T-helper 2 cell treated with Interferon-gamma antibody and Interleukin-4, amounts not matched to agents 5 μg/mL and 100 μg/mL, for 36 hours (primary cell): ENCODE measurements at places on chromosomes 4 and X.

DNA sequence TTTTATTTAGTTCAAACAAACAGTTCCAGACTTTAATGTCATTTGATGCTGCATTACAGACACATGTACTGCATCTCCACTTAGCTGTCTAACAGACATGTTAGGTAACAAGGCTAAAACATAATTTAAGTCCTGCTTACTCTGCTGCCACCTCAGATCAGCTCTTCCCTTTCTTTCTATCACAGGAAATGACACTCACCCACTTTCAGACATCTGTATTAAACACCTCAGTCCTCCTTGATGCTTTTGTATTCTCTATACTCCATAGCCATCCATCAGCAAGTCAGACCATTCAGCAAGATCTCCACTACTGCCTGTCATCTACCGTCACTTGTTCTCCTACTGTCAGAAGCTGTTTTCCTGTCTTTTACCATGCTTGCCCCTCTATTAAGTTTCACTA is 405.4 kb downstream of the IL15 start:
- no peak overlapping the region for H3K4me3 ChIP-seq
- no peaks in the 10 kb centered on the region for H3K27me3 ChIP-seq
- DNase-seq: no peak
- peaks cover 13% of the 10 kb centered on the region for H3K36me3 ChIP-seq
- H3K27ac ChIP-seq: no peak overlapping the region

- H3K4me3 ChIP-seq: no peak overlapping the region
- DNase-seq: no peak
- H3K36me3 ChIP-seq: no peaks in the 10 kb centered on the region
Measured at GRCh38 chr4:149605601-149606378, 209.9 kb downstream of the IQCM start.

DNA sequence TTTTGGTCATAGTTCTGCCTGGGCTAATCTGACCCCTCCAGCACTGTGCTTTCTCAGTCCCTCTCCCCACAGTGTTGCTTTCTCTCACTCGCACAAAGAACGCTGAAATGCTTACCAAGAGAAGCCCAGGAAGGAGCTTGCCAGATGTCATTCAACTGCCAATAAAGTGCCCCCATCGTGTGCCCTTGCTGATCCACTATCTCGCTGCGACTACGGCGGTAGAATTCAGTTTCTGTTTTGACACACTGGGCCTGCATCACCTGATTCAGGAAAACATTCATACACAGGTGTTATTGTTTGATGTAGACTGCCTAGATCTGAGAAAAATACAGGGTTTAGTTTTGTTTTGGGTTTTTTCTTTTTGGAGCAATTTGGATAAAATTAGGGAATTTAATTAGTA is 121.2 kb downstream of the MANBA start:
- H3K27me3 ChIP-seq: no peaks in the 10 kb centered on the region
- H3K36me3 ChIP-seq: peaks cover 24% of the 10 kb centered on the region
- peak overlapping the region; percentile 79 for H3K27ac ChIP-seq
- H3K4me1 ChIP-seq: peaks cover 10% of the 10 kb centered on the region
- DNase-seq: no peak

DNA sequence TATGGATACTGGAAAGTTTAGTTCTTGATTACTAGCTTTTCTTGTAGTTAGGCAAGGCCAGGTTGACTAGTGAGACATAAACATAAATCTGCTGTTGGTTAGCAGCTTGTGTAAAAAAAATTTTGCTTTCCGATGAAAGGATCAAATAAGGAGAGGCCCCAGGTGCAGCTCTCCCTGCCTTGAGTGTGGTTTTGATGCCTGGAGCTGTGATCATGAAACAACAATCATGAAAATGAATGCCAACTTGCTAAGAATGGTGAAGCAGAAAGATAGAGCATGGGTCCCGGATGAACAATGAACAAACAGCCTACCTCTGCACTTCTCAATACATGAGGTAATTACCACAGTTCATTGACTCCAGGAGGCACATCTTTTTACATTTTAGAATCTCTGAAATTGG is 14.4 kb upstream of the SYP start:
- H3K4me1 ChIP-seq: no peaks in the 10 kb centered on the region
- no peaks in the 10 kb centered on the region for H3K36me3 ChIP-seq
- no peak for DNase-seq
- H3K27ac ChIP-seq: no peak overlapping the region
- H3K4me3 ChIP-seq: no peak overlapping the region

DNA sequence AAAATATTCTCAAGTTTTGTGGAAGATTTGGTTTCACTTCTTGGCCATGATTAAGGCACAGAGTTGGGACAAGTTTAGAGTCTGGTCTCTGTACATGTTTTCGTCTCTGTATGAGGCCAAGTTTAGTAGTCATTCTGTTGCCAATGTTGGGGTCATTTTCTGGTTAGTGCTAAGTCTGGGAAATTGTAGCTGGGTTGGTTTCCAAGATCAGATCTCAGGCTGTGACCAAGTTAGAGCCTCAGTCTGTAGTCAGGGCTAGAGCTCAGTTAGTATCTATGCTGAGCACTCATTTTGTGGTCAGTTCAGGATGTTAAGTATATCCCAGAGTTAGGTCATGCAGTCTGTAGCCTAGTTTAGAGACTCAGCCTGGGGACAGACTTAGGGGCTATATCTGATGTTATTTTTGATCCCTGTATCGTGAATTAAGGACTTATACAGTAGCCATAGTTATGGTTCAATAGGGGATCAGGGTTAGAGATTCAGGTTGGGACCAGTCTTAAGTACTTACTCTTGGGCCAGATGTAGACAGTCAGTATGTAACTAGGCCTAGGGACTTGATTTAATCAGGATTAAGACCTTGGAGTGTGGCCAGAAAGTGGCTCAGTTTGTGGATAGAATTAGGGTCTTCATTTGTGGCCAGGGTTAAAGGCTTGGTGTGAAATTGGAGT is 6.6 kb upstream of the ENOX2 start:
- H3K36me3 ChIP-seq: no peaks in the 10 kb centered on the region
- H3K4me3 ChIP-seq: no peak overlapping the region
- H3K27me3 ChIP-seq: no peaks in the 10 kb centered on the region

GRCh38 chr4:133150486-133151340 is 1.6 kb downstream of the PCDH10 start:
- H3K27me3 ChIP-seq: peaks cover 79% of the 10 kb centered on the region
- H3K36me3 ChIP-seq: peaks cover 2% of the 10 kb centered on the region
- no peak overlapping the region for H3K4me3 ChIP-seq
- H3K27ac ChIP-seq: peak overlapping the region; percentile 63
- no peak for DNase-seq

DNA sequence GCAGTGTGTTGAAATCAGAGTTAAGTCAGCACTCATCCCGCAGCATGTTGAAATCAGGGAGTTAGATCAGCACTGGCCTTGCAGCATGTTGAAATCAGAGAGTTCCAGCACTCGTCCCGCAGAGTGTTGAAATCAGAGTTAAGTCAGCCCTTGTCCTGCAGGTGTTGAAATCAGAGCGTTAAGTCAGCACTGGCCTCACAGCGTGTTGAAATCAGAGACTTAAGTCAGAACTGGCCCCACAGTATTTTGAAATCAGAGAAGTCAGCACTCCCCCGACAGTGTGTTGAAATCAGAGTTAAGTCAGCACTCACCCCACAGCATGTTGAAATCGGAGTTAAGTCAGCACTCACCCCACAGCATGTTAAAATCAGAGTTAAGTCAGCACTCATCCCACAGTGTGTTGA is 10.9 kb upstream of the UVSSA start:
- peaks cover 64% of the 10 kb centered on the region for H3K36me3 ChIP-seq
- H3K4me1 ChIP-seq: peaks cover 22% of the 10 kb centered on the region
- DNase-seq: no peak
- H3K27ac ChIP-seq: no peak overlapping the region

DNA sequence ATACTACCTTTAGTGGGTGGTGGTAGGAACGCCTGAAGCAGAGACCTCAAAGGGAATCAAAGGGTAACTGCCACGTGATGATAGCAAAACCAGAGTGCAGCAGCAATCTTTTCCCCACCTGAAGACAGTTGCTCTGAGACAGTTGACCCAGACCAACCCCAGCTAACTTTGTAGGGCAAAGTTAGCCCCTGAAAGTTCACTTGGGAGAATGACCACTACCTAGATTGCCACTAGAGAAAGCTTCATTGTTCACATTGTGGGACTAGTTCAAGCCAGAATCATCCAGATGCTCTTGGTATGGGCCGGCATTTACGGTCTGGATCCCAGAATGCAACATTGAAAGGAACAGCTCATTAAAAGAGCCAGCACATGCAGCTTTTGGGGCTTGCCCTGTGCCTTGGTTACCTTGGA is 4.1 kb downstream of the SEPTIN6 start:
- peaks cover 52% of the 10 kb centered on the region for H3K36me3 ChIP-seq
- H3K27me3 ChIP-seq: no peaks in the 10 kb centered on the region
- H3K4me1 ChIP-seq: peaks cover 29% of the 10 kb centered on the region
- H3K4me3 ChIP-seq: peak overlapping the region; percentile 93
- no peak for DNase-seq
- peak overlapping the region; percentile 97 for H3K27ac ChIP-seq

- H3K36me3 ChIP-seq: no peaks in the 10 kb centered on the region
- H3K4me3 ChIP-seq: no peak overlapping the region
- no peak overlapping the region for H3K27ac ChIP-seq
- no peaks in the 10 kb centered on the region for H3K27me3 ChIP-seq
Measured at GRCh38 chr4:6444582-6444981, 27.8 kb downstream of the PPP2R2C start.

GRCh38 chr4:137212601-137213000 is 319.7 kb downstream of the PCDH18 start:
- H3K27ac ChIP-seq: no peak overlapping the region
- H3K36me3 ChIP-seq: no peaks in the 10 kb centered on the region
- DNase-seq: no peak
- no peaks in the 10 kb centered on the region for H3K27me3 ChIP-seq

DNA sequence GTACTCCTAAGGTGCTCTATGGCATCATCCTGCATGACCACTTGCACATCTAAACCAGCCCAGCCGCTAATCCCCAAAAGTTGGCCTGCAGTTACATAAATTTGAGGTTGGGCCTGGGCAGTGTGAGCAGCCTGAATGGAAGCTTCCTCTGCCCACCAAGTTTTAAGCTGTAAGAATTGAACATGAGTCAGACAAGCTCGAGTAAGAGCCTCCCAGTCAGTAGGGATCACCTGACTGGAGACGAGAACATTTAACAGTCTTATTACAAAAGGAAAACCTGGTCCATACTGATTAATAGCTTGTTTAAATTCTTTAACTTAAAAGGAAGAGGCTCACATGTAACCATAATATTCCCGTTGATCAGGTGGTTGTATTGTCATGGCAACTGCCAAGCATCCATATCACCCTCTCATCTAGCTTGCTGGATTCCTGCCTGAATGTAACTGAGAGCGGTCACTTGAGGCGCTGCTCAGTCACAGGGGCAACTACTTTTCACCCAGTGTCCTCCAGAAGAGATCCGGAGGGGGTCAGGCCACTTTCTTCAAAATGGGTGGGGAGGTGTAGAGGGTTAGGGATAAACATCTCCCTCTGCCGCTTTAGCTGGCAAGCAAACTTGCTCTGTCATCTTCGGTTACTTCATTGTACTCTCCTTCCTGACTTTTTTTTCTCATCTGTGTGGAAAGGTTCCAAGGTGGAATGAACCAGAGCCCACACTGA is 56.6 kb upstream of the WDR1 start:
- no peaks in the 10 kb centered on the region for H3K36me3 ChIP-seq
- H3K4me3 ChIP-seq: no peak overlapping the region
- peaks cover 3% of the 10 kb centered on the region for H3K27me3 ChIP-seq
- no peak overlapping the region for H3K27ac ChIP-seq

DNA sequence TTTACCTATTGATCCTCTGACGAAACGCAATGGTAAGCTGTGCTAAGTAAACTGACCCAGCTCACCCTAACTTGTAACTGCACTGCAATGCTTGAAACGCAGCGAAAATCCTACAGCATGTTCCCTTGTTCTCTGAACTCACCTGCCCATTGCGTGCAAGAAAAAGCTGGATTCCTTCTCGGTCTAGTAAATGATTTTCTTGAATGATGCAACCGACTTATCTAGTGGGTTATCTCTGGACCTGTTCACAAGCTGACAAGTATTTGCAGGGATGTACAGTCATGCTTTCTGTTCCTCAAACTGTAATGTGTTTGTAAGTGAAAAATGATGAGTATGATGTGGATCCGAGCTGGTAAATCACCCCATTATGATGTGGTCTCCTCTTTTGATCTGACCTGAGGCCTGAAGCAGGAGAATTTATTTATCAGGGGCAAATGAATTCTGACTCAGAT is 140.1 kb downstream of the BTC start:
- no peaks in the 10 kb centered on the region for H3K27me3 ChIP-seq
- no peaks in the 10 kb centered on the region for H3K36me3 ChIP-seq
- no peaks in the 10 kb centered on the region for H3K4me1 ChIP-seq
- H3K4me3 ChIP-seq: no peak overlapping the region
- H3K27ac ChIP-seq: no peak overlapping the region

DNA sequence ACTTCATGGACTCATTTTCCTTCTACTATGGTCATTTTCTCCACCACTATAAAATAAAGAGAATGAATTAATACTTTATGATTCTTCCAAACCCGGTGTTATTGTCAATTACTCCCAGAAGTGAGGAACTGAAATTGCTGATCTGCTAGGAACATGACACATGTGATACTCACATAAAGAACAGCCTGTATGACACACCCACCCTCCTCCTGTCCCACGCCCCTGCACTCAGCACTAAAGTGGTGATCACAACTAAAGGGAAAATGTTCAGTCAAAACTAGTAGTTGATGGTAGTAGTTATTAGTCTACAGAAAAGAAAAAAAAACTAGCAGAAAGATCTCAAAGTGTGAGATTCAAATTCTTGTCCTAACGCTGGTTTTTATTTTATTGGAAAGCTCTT is 1508.3 kb downstream of the RAPGEF2 start:
- no peak for DNase-seq
- H3K36me3 ChIP-seq: no peaks in the 10 kb centered on the region
- H3K4me3 ChIP-seq: no peak overlapping the region
- no peak overlapping the region for H3K27ac ChIP-seq
